Left colon (tissue), 2 donors: ENCODE measurements at places on chromosomes 5 and 9. TPM values are rescaled to one million over a fixed set of nuclear protein-coding genes. Genes with fewer than 3 reads are reported as not detected.
A peak's percentile ranks its signal among the peaks of the same experiment; 100 is the strongest.

DNA sequence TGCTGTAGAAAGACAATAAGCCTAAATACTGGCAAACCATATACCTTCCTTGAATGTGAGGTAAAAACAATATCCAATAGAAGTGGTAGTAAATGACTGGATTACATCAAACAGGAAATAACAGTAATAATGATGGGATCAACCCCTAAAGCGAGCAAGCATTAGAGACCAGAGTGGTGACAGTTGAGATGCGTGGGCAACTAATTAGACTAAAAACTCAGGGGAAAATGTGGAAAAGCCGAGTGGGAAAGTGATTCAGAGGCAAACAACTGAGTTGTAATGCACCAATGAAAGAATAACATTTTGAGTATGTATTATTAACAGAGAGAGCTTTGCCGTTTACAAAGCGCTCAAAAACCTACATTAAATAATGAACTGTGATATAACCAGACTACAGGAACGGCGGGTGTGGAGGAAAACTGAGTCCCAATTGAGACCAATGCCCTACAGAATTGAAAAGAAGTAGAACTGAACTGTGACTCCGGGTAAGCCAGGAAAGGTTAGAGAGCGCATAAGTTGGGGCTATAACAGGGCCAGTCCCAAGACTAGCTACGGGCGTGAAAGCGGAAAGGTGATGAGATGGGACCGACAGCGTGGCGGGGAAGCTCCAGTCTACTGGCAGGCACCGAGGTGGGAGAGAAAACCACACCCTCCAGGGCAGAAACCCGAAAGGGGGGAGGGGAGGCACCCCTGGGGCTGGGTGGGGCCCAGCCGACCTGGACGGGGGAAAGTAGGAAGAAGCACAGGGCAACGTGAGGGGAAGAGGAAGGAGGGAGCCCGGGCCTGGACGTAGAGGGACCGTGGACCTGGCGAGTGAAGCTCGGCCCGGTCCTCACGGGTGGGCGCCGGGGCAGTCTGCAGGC is 592 bp downstream of the UBAP2 start:
- DNase-seq = peak; percentile 74

DNA sequence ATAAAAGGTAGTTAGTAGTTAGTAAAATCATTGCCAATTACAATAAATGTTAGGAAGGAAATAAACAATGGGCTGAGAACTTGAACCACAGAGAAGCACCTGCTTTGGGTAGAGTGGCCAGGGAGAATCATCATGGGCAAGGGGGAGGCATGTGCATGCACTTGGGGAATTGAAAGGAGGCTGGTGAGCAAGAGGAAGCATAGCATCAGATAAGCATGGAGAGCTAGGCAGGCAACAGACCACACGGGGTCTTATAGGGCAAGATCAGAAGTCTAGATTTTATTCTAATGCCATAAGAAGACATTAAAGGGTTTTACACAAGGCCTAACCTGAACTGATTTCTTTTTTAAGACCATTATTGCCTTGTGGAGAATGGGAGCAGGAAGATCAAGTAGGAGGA is 93.4 kb downstream of the PIP5K1B start:
- no peak for DNase-seq

Gene OSMR
- total RNA-seq = 4.6 TPM

DNA sequence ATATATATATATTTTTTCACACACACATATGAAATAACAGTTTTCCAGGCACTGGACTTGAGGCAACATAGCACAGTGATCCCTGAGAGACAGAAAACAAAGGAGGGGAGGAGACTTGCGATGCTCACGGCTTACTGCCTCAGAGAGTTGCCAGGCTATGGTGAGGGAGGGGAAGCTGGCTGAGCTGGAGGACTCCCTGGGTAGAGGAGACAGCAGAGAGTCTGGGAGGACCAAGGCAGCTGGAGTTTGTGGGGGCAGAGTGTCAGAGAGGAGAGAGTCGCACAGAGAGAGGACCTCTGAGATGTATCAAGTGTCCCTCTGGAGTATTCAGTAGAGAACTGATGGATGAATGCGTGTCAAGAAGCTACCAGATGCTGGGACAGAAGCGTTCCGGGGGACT is 23.1 kb upstream of the QSOX2 start:
- no peak for DNase-seq

Gene MAT2B
- 69.9 TPM for total RNA-seq

- no peak for DNase-seq
Observed at GRCh38 chr5:1652873-1653697, 129.3 kb upstream of the LPCAT1 start.

Gene ZNF883
- 0.39 TPM for total RNA-seq

- DNase-seq = no peak
Observed at GRCh38 chr5:34487159-34487879, 168.8 kb upstream of the RAI14 start.

Gene PGM5
- total RNA-seq = 56.8 TPM

- DNase-seq = peak; percentile 60
Observed at GRCh38 chr9:136011703-136012496, 50.7 kb upstream of the UBAC1 start.

GRCh38 chr5:143023411-143024096 is 253.4 kb downstream of the ARHGAP26 start:
- peak; percentile 52 for DNase-seq

- no peak for DNase-seq
Observed at GRCh38 chr9:96006296-96006879, 130.9 kb downstream of the ERCC6L2 start.

- no peak for DNase-seq
Observed at GRCh38 chr9:14633906-14634565, 59.2 kb downstream of the ZDHHC21 start.

GRCh38 chr5:54159153-54159892 is 151.1 kb downstream of the ARL15 start:
- no peak for DNase-seq

- DNase-seq = no peak
Observed at GRCh38 chr5:131987251-131987650, 24.2 kb downstream of the ACSL6 start.
